ENCODE measurements at places on chromosomes 6 and 20. TPM values are rescaled to one million over a fixed set of nuclear protein-coding genes. Genes with fewer than 3 reads are reported as not detected.

PTK6 gene
- 0.28 TPM for total RNA-seq

PRL gene
- not detected for total RNA-seq

RNF182 gene
- 9.8 TPM for total RNA-seq

PBX2 gene
- 111 TPM for total RNA-seq

RIMS1 gene
- 4.0 TPM for total RNA-seq

ID1 gene
- total RNA-seq = 452 TPM

All from GM23338 (cell line).